ENCODE measurements at places on chromosomes 3 and 15.

DNA sequence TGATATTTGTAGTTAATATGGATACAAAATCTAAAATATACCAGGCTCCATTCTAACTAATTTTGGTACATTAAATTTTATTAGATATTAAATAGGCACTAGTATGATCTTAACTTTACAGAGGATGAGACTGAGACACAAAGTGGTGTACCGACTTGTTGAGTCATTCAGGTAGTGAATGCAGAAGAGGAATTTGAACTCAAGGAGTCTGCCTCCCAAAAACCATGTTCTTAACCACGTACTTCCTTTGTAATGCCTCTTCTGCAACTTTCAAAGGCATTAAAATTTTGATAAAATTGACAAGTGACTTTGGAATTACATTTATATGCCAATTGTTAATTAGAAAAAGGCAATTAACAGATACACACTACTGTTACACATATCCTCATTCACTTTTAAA, 61.8 kb downstream of the ZBBX start:
- DNase-seq, result no peak

- DNase-seq, result peak; percentile 14
Measured at GRCh38 chr15:47991357-47991756, 129.4 kb upstream of the SLC24A5 start.

GRCh38 chr3:129023008-129023358, 21.9 kb downstream of the EFCC1 start:
- no peak for DNase-seq

DNA sequence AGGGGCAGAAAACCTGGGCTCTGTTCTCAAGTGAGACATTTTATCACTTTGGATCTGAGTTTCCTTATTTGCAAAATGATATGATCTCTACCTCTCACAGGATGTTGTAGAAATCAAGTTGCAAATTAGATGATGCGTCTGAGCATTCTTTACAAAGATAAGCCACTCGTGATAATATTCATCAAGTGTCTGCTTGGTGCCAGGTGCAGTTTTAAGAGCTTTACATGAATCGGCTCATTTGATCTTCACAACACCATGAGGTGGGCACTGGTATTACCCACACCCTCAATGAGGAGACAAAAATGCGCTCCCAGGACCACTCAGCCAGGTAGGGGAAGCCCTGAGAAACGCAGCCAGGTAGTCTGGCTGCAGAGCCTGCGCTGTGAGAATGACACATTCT, 59.1 kb upstream of the CA12 start:
- DNase-seq, result no peak

DNA sequence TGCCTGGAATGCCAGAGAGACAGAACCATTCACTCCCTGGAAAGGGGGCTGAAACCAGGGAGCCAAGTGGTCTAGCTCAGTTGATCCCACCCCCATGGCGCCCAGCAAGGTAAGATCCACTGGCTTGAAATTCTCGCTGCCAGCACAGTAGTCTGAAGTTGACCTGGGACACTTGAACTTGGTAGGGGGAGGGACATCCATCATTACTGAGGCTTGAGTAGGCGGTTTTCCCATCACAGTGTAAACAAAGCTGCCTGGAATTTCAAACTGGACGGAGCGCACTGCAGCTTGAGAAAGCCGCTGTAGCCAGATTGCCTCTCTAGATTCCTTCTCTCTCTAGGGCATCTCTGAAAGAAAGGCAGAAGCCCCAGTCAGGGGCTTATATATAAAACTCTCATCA, 310.7 kb upstream of the DPPA4 start:
- DNase-seq, result no peak

GRCh38 chr3:175224051-175224450, 364.9 kb downstream of the NAALADL2 start:
- no peak for DNase-seq

DNA sequence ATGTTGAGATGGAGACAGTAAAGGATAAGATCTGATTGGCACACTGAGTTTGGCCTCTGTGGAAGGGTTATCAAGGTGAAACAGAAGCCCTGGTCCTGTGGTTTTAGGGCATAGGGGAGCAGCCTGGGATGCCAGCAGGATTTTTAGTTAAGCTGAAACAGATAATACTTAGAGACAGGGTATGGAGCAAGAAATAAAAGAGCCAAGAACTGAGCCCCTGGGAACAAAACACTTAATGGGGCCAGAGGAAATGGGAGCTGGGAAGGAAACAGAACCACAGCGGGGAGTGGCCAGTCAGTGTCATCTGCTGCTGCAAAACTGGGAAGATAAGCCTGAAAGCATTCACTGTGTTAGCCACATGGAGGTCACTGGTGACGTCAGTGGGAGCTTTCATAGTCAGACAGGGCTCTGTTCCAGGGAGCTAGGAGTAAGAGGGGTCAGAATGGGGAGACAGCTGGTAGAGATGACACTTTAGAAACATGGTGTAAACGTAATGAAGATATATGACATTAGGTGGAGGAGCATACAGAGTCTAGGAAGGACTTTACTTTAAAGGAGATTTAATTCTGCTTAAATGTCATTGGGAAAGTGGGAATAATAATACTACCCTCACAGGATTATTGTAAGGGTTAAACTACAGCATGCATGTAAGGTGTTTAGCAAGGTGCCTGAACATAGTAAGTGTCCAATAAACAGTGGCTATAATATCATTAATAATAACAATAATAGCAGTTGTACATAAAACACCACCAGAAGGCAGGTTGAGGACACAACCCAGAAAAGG, 172.7 kb upstream of the CTNNB1 start:
- DNase-seq, result peak; percentile 51

GRCh38 chr3:100506355-100506754, 13.9 kb downstream of the TMEM45A start:
- peak; percentile 18 for DNase-seq

GRCh38 chr3:65109966-65110500, 422.2 kb upstream of the ADAMTS9 start:
- no peak for DNase-seq

DNA sequence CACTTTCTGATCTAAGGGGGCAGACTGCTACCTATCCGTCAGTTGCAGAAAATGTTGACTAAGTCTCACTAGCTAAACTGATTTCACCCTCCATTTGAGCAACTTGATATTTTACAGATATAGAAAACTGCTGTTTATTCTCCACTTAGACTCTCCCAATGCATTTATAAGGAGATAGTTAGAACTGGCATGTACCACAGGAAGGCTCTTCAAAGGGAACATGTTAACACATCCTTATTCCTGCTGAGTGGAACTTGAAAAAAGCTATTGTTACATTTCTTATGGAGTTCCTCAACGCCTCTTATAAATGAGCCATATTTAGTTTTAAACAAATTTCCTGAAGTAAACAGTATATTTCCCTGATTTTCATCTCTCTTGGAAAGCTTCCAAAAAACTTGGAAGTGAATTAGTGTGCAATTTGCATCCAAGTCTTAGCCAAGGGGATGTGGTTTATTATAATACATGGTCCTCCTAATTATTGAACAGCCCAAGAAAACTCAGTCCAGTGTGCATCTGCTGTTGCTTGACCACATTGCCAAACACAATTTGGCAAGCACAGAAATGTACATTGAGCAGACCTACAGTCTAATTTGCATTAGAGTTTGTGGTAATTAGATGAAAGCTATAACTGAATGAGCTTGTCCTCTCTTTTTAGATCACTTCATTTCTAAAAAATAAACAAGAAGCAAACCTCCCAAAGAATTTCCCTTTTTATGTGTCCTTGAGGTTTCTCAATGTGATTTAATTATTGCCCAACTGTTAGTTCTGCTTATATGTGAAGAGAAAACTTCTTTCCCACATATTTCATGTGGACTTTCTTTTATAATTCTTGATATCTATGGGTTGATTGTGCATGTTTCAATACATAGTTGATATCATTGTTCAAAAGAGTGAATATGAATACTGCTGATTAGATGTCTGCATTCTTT, 72.6 kb upstream of the DPH6 start:
- peak; percentile 14 for DNase-seq

- DNase-seq, result no peak
Measured at GRCh38 chr3:17985658-17986347, 243.4 kb upstream of the TBC1D5 start.

DNA sequence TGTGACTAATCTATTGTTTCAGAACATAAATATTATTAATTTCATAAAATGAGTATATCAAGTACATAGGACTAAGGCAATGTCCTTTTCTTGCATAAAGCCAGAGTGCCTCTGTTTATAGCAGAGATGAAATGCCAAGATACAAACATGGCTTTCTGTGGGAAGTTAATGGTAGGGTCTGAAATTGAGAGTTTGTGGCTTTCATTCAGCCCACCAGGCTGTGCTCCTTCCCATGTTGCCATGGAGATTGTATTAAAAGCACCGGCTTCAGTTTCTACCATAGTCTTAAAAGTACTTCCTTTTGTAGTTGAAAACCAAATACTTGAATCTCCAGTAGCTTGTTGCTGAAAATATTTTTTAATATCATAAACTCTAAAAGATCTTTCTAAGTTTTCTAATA, 114.0 kb downstream of the LRRC28 start:
- no peak for DNase-seq

- peak; percentile 84 for DNase-seq
Measured at GRCh38 chr3:13579063-13579462, 30.1 kb downstream of the FBLN2 start.

- no peak for DNase-seq
Measured at GRCh38 chr15:80607287-80607980, 87.7 kb upstream of the ABHD17C start.

DNA sequence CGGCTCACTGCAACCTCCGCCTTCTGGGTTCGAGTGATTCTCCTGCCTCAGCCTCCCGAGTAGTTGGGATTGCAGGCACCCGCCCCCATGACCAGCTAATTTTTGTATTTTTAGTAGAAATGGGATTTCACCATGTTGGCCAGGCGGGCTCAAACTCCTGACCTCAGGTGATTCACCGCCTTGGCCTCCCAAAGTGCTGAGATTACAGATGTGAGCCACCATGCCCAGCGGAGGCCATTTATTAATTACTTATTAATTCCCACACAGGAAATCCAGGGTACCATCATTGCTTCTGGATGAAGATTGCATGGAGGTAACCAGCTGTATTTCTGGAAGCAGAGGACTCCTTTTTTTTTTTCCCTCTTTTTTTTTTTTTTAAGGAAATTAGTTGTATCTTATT, 37.8 kb downstream of the MAP4 start:
- DNase-seq, result no peak

DNA sequence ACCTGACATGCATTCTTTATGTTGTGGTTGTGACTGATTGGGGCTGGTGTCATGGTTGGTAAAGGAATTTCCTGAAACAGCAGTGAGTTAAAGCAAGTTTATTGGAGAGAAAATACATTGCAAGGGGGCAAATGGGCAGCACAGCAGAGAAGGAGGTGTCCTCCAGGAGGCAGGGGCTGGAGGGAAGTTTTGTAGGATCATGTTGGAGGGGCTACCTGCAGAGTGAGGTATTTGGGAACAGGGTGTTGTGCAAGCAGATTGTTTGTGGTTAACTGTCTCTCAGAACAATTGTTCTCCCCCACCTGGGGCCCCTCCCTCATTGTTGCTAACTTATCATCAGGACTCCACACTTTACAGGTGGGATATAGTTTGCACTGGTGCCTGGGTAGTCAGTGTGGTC, 196.0 kb downstream of the NSUN3 start:
- DNase-seq, result no peak

GRCh38 chr15:99122831-99123712, 18.2 kb downstream of the SYNM start:
- no peak for DNase-seq

- peak; percentile 95 for DNase-seq
Measured at GRCh38 chr3:64163755-64164148, 61.5 kb downstream of the PRICKLE2 start.

GRCh38 chr3:43852066-43852465, 161.3 kb downstream of the ABHD5 start:
- peak; percentile 80 for DNase-seq

DNA sequence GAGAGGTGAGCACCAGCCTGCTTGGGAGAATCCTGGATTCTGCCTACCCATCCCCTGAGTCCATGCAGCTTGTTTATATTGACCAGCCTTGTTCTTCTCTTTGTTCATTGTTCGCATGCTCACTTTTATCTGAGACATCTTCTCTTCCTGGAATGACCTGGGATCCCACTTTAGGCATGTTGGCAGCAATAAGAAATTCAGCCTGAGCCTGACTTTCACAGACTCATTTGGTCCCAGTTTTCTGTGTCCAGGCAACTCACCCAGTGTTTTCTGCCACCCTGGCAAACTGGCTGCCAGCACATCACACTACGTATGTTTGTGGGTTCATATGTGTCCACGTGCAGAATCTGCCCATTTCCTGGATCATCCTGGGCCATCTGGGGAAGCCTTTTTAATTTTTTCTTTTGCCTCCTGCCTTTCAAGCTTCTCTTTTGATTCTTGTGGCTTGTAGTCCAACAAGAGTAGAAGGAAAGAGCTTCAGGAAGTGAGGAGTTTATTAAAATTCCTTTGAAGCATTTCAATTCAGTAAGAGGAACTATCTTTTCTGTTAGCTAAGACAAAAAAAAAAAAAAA, 199.9 kb downstream of the FNDC3B start:
- no peak for DNase-seq

DNA sequence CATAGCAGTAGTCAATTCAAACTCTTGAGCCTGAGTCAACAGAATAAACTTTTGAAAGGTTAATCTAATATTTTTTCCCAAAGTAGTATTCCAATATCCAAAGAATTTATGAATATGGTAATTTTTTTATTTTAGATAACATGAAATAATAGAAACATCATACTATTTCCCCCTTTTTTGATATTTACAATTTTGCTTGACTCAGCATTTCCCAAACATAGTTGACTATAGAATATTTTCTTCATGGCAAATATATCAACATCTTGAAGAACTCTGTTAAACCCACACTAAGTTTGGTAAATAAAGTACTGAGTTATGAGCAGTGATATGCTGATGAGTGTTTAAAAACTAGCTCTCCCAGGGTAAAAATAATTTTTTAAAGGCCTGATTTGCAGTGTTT, 380.0 kb upstream of the ARL6 start:
- DNase-seq, result no peak

DNA sequence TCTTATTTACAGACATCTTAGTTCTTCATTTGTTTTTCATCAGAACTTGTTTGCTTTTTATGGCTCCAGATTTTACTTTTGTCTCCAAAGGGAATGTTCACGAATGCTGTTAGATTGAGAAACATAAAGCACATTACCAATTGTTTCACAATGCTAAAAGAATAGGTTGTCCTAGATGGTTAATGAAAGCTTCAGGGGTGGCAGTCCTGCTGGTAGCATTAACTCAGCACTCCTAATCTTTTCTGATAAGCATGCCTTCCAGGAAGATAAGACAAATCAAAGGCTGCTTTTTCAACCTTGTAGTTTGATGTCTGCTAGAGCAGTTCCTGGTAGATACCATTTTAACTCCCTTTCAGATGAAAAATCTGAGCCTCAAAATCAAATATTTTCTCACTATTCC, 619.4 kb downstream of the PYDC2 start:
- DNase-seq, result no peak

DNA sequence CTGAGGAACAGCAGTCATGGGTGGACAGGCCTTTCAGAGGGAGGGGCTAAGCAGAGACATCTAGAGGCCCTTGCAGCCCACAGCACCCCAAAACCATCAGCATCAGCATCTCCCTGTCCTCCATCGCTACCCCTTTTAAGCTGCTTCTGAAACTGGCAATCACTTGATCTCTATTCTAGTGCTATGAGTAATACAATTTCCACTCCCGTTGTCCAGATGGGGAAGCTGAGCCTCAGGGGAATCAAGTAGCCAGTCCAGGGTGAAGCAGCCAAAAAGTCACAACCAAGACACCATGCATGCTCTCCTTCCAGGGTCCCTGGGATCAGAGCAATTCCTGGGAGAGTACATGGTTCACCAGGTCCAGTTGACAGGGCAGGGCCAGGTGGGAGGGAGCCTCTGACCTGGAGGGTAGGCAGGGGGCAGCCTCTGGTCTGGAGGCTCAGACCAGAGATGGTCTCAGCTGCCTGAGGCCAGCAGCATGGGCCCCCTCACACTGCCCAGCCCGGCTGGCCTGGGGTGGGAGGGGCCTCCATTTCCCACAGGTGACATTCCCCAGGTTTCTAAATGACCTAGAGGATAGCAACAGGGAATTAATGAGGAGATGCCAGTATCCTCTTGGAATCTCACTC, 30.0 kb downstream of the KLHL25 start:
- no peak for DNase-seq
